Activated naive CD4-positive, alpha-beta T cell (primary cell): ENCODE measurements at places on chromosomes 11 and 22.

DNA sequence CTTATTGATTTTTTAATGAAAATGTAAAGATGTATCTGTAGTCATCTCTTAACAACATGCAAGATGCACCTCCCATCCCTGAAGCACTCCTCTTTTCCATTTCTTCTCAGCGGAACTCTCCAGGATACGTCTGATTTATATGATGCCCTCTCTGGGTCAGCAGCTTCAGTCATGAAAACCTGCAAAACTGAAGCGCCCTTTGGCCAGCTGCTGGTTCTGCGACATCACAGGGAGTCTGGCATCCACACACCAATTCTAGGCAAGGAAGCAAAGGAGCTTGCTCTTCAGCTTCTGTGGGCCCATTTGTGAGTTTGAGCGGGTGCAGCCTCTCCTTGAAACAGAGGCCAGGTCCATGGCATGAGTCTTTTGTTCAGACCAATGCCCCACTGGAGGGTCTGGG lies 1253.3 kb downstream of the TBC1D22A start:
- DNase-seq = no peak

GRCh38 chr22:48632646-48633246 lies 1194.9 kb downstream of the BRD1 start:
- DNase-seq = no peak

- no peak for DNase-seq
These were observed 79.5 kb downstream of the RAB30 start for GRCh38 chr11:82992223-82992622.

GRCh38 chr22:27318516-27318915 lies 483.0 kb downstream of the MN1 start:
- DNase-seq = no peak

DNA sequence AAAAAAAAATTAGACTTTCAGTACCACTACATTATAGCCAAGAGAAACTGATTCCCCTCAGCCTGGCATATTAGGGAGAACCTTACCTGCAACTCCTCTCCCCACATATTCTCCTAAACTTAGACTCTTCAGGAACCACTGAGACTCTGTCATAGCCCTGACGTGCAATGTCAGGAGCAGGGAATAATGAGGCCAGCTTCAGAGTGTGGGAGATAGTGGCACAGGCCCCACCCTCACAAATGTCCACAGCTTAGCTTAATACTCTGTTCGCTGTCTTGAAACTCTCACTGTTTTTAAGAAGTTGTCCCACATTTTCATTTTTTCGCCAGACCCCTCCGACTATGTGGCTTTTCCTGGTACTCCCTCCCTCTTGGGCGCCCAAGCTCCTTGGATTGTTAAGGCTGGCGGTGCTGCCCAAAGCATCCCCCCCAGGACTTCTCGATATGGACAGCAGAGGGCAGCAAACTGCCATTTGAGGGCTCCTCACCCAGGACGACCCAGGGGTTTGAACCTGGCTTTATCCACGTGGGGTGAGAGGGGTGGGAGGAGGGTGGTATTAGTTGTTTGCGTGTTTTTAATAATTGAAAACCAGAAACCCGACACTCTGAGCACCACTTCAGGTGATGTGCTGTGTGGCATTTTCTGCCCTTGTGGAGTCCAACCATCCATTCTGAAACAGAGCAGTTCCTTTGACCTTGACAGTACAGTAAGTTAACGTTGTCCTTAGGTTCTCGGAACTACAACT lies 45.2 kb upstream of the RASSF10 start:
- DNase-seq = peak; percentile 29

DNA sequence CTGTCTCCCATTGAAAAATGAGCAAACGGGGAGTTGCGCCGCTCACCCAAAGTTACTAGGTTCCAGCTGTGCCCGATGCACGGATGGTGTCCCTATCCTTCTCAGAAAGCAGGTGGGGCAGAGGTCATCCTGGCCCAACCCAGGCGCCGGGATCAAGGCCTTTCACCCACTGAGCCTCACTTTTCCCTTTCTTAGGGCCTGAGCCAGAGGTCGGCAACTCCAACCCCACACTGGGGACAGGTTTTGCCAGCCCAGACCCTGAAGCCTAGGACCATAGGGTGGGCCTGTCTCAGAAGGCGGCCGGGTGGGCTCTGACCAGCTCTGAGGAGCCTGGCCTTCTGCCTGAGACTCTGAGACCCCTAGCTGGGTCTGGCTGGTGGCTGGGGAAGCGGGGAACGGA lies 6.3 kb downstream of the IGSF9B start:
- DNase-seq = no peak

GRCh38 chr11:72254299-72254993 lies 10.5 kb upstream of the PHOX2A start:
- DNase-seq = no peak

DNA sequence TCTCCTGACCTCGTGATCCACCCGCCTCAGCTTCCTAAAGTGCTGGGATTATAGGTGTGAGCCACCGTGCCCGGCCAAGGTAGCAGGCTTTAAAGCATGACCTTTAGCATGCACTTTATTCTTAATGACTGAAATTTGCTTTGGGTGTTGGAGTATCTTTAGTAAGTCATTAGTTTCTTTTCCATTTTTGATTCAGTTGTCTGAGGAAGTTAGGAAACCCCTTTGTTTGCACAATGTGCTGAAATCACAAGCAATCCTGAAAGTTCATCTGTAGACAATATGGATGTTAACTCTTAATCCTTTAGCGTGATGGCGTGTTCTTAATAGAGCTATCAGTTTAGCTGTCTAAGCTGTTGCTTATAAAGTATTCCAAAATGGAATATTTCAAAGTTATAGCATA lies 16.8 kb downstream of the SDHD start:
- no peak for DNase-seq

- DNase-seq = no peak
These were observed 74.9 kb downstream of the DEPDC5 start for GRCh38 chr22:31828739-31829138.

DNA sequence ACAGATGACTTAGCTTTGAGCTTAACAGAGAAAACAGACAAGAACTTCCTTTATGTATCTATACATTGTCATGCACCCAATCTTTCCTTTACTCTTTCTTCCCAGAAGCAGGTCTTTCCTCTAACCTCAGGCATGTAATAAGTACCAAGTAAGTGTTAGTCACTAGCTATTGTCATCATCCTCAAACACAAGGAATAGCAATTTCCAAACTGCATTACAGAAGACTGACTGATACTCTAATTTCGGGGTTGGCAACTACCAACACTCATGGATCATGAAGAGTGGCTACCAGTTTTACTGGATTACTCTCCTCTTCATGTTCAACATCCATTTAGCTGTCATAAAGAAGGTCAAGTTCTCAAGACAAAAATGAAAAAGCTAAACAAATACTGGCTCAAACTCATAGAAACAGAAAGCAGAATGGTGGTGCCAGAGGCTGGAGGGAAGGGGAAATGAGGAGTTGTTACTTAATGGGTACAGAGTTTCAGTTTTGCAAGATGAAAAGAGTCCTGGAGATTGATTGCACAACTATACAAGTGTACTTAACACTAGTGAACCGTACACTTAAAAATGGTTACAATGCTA lies 111.6 kb downstream of the SIK3 start:
- DNase-seq = no peak

DNA sequence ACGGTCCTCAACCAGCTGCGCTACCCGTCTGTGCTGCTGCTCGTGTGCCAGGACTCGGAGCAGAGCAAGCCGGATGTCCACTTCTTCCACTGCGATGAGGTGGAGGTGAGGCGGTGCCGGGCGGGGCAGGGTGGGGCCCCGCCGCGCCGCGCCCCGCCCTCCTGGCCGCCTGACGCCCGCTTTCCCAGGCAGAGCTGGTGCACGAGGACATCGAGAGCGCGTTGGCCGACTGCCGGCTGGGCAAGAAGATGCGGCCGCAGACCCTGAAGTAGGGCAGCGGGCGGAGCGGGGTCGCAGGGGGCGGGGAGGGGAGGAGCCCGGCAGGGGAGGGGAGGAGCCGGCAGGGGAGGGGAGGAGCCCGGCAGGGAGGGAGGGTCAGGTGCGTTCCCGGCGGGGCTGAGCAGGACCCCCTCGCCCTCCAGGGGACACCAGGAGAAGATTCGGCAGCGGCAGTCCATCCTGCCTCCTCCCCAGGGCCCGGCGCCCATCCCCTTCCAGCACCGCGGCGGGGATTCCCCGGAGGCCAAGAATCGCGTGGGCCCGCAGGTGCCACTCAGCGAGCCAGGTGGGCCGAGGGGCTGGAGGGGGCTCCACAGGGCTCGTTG lies 14.7 kb downstream of the EPS8L2 start:
- DNase-seq = peak; percentile 60

GRCh38 chr11:107741044-107741823 lies 29.4 kb upstream of the SLN start:
- no peak for DNase-seq
